ENCODE measurements at places on chromosomes 7 and 10.
A peak's percentile ranks its signal among the peaks of the same experiment; 100 is the strongest.

GRCh38 chr10:115491526-115492140 lies 398.5 kb downstream of the ATRNL1 start:
- no peak overlapping the region for H3K27ac ChIP-seq
- no peak for DNase-seq
- no peaks in the 10 kb centered on the region for H3K36me3 ChIP-seq
- H3K27me3 ChIP-seq = no peaks in the 10 kb centered on the region
- no peaks in the 10 kb centered on the region for H3K4me1 ChIP-seq
- H3K4me3 ChIP-seq = no peak overlapping the region

DNA sequence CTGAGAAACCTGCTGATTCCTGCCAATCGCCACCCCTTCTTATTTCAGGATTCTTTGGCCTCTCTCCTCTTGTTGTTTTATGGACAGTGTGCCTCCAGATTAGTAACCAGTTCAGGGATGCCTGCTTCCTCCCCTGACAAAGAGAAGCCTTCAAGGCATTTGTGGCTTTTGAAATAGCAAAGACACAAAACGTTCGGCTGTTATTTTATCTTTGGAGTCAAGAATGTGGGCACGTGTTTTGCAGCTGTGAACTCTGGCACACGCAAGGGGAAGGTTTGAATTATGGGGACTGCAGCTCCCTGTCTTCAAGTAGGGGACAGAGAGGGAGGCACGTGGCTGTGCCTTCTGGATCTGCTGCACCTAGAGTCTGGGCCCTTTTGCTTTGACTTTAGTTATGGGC lies 157.9 kb upstream of the GRB10 start:
- DNase-seq = no peak
- no peaks in the 10 kb centered on the region for H3K36me3 ChIP-seq
- no peaks in the 10 kb centered on the region for H3K27me3 ChIP-seq
- H3K4me3 ChIP-seq = no peak overlapping the region
- H3K27ac ChIP-seq = no peak overlapping the region

- no peak overlapping the region for H3K4me3 ChIP-seq
- H3K27me3 ChIP-seq = no peaks in the 10 kb centered on the region
- H3K27ac ChIP-seq = no peak overlapping the region
These were observed 2.2 kb downstream of the STRIP2 start for GRCh38 chr7:129436335-129436923.

DNA sequence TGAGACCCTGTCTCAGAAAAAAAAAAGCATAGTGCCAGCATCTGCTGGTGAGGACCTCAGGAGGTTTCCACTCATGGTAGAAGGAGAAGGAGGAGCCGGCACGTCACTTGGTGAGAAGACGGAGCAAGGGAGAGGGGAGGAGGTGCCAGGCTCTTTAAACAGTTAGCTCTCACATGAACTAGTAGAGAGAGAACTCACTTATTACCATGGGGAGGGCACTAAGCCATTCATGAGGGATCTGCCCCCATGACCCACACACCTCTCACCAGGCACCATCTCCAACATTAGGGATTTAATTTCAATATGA lies 62.9 kb upstream of the VKORC1L1 start:
- no peak overlapping the region for H3K4me3 ChIP-seq
- H3K36me3 ChIP-seq = no peaks in the 10 kb centered on the region
- no peak for DNase-seq
- no peaks in the 10 kb centered on the region for H3K27me3 ChIP-seq

DNA sequence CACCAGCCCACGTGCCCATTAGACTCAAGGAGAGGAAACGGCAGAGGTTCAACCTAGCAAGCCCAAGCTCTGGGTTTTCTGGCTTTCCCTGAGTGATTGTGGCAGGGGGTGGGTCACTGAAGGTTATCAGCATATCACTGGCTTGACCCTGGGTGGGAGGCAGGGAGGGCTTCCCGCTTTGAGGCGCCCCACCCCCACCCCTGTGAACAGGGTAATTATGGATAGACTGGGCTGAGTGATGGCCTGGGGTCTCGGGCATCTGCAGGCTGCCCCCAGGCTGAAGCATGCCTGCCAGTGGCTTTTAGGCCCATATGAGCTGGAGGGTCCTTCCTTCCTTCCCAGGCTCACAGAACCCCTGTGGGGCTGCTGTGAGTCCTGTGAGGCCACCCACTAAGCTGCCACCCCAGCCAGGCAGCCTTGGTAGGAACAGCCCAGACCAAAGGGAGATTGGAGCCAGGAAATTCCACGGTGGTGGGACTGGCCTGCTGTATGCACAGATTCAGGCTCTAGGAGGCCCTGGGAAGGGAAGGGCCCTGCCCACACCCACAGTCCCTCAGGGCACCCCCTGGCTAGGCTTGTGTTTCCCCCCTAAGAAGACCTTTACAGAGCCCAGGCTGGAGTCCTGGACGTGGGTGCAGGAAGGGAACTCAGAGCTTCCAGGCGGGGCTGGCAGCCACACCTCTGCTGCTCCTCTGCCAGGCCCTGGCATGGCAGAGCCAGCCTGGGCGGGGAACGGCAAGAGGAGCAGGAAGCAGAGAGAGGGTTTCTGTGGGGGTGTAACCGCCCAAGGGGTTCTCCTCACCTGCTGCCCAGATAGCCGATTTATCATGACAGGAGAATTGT lies 33.1 kb downstream of the GPRIN2 start:
- H3K36me3 ChIP-seq = no peaks in the 10 kb centered on the region
- no peak overlapping the region for H3K4me3 ChIP-seq
- peak overlapping the region; percentile 48 for H3K27ac ChIP-seq
- no peaks in the 10 kb centered on the region for H3K4me1 ChIP-seq

DNA sequence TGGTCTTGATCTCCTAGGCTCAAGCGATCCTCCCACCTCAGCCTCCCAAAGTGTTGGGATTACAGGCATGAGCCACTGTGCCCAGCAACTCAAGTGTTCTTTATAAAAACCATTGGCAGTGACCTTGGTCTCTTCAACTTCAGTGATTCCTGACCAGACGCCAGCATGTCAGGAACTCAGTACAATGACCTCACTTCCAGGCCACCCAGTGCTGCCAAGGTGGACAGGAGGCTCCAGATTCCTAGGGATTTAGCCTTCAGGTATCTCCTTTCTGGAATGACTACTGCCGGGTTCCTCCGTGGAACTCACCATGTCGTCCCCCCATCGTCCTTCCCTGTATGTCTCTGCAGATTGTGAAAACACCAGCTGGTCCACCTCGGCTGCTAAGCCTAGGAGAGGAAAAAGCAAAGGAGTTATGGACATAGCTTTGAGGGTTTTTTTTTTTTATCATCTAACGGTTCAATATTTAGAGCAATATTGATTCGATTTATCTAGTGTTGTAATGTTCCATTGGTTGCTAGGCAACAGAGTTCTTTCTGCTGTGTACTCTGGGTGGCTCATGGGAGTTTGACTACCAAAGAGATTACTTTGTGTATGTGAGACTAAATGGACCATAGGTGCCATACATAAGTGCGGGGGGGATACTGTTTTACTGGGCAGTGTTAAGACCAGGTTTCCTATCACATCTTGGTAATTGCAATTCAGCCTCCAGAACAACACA lies 425.8 kb upstream of the AUTS2 start:
- DNase-seq = no peak
- H3K4me3 ChIP-seq = no peak overlapping the region
- no peaks in the 10 kb centered on the region for H3K36me3 ChIP-seq
- no peaks in the 10 kb centered on the region for H3K27me3 ChIP-seq
- H3K4me1 ChIP-seq = no peaks in the 10 kb centered on the region
- H3K27ac ChIP-seq = no peak overlapping the region

DNA sequence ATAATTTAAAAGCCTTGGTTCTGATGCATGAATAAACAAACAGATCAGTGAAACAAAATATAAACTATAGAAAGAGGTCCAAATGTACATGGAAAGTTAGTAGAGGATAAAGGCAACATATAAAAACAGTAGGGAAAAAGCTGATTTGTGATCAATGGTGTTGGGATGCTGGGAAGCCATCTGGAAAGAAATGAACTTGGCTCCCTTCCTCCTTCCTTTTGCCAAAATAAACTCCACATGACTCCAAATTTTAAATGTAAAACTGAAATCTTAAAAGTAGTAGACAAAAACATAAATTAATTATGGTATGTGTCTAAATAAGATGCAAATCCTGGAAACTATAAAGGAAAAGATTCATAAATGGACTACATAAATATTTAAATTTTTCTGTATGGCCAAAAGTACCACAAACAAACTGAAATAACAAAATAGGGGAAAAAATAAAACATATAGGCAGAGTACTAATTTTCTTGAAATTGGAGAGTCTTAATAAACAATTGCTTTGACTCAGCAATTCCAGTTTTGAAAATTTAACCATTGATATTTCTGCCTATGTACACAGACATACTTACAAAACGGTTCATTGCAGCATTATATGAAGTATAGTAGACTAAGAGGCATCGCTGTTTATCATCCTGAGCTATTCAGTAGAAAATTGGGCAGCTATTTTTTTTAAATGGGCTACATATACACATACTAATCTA lies 77.0 kb upstream of the TRIM24 start:
- H3K4me3 ChIP-seq = no peak overlapping the region
- H3K27me3 ChIP-seq = no peaks in the 10 kb centered on the region
- no peaks in the 10 kb centered on the region for H3K36me3 ChIP-seq
- no peak overlapping the region for H3K27ac ChIP-seq
- no peaks in the 10 kb centered on the region for H3K4me1 ChIP-seq

DNA sequence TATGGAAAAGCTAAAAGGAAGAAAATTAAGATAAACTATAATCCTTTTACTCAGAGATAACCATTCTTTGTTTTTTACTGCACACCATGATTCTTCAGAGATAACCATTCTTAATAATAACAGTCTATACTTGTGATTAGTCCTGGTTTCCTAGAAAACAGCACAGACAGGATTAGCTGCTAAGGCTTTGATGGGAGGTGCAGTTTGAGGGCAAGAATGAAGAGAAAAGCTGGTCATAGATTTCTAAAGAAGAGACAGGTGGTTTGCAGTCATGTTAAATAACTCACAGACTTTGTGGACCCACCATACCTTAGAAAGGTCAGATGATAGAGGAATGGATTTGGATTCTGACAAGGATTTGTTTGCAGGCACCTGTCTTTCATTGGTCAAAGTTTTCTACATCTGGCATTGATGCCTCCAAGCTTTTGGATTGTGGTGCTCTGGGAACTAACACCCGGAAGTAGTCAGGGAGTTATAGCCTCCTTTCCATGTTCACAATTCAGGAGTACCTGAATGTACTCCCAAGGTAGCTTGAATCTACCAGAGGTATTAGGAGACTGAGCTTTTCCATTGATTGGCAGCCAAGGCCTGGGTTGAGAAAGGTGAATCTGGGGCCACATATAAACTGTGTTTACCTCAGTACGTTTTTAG lies 3.7 kb downstream of the SMC3 start:
- H3K27ac ChIP-seq = no peak overlapping the region
- DNase-seq = no peak
- no peaks in the 10 kb centered on the region for H3K36me3 ChIP-seq
- no peaks in the 10 kb centered on the region for H3K4me1 ChIP-seq

- no peak for DNase-seq
- no peak overlapping the region for H3K4me3 ChIP-seq
- no peak overlapping the region for H3K27ac ChIP-seq
- no peaks in the 10 kb centered on the region for H3K27me3 ChIP-seq
- no peaks in the 10 kb centered on the region for H3K36me3 ChIP-seq
These were observed 43.1 kb upstream of the HSPB1 start for GRCh38 chr7:76259124-76260093.

DNA sequence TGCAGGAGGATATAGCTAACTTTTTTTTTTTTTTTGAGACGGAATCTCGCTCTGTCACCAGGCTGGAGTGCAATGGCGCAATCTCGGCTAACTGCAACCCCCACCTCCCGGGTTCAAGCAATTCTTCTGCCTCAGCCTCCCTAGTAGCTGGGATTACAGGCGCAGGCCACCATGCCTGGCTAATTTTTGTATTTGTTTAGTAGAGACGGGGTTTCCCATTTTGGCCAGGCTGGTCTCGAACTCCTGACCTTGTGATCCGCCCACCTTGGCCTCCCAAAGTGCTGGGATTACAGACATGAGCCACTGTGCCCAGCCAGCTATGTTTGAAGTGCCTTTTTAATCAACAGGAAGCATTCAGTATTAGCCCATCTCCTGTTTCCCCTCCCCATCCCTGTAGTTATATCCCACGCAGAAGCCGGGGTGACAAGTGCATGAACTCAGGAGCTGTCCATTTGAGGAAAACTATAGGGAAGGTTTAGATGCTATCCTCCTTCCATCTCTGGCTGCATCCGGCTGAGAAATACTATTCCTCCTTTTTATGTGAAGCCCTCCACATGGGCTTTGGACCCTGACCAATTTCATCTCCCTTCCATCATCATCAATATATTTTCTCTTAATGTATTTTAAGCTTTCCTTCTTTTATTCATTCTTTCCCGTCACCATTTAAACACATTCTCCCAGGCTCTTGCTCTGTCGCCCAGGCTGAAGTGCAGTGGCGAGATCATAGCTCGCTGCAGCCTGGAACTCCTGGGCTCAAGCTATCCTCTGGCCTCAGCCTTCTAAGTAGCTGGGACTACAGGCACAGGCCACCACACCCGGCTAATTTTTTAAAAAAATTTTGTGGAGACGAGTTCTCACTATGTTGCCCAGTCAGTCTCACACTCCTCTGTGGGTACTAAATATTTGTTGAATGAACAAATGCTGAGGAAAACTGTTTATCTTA lies 1.3 kb upstream of the POT1 start:
- DNase-seq = no peak
- no peak overlapping the region for H3K4me3 ChIP-seq
- no peaks in the 10 kb centered on the region for H3K4me1 ChIP-seq
- no peaks in the 10 kb centered on the region for H3K27me3 ChIP-seq

- H3K4me3 ChIP-seq = no peak overlapping the region
- no peak overlapping the region for H3K27ac ChIP-seq
- H3K27me3 ChIP-seq = no peaks in the 10 kb centered on the region
- no peak for DNase-seq
- no peaks in the 10 kb centered on the region for H3K36me3 ChIP-seq
- H3K4me1 ChIP-seq = no peaks in the 10 kb centered on the region
These were observed 305.6 kb upstream of the PITRM1 start for GRCh38 chr10:3478153-3478552.

- H3K4me1 ChIP-seq = peaks cover 23% of the 10 kb centered on the region
- no peak overlapping the region for H3K27ac ChIP-seq
- H3K27me3 ChIP-seq = no peaks in the 10 kb centered on the region
- peak; percentile 66 for DNase-seq
- no peaks in the 10 kb centered on the region for H3K36me3 ChIP-seq
- H3K4me3 ChIP-seq = no peak overlapping the region
These were observed 3.0 kb downstream of the SMARCD3 start for GRCh38 chr7:151245360-151246101.

DNA sequence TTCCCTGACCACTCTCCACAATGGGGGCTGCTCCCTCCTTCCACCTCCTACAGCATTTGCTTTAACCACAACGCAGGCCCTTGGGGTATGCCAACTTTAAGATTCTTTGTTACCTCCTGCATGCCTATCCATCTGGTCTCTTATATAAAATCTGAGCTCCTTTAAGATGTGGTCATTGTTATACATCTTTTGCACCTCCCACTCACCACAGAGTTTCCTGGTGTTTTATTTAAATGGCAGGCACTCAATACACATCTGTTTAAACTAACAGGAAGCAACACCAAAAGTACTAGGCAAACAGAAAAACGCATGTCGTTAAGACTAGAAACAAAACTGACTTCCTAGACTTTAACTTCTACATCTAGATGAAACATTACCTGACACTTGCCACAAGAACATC lies 36.3 kb downstream of the SLC25A13 start:
- no peaks in the 10 kb centered on the region for H3K27me3 ChIP-seq
- DNase-seq = no peak
- no peaks in the 10 kb centered on the region for H3K4me1 ChIP-seq
- H3K27ac ChIP-seq = no peak overlapping the region
- no peaks in the 10 kb centered on the region for H3K36me3 ChIP-seq
